ENCODE measurements at places on chromosomes 1 and 21. TPM values are rescaled to one million over a fixed set of nuclear protein-coding genes. Genes with fewer than 3 reads are reported as not detected.

The HECTD3 gene
- 19.4 TPM for total RNA-seq

The CFHR4 gene
- not detected for total RNA-seq

The RAB7B gene
- 1.1 TPM for total RNA-seq

The HTR6 gene
- total RNA-seq, result 0.13 TPM

The HIVEP3 gene
- total RNA-seq, result 3.8 TPM

The TSEN15 gene
- 31.1 TPM for total RNA-seq

The CR1L gene
- total RNA-seq, result 0.15 TPM

The CHRM3 gene
- total RNA-seq, result 0.09 TPM

The NR5A2 gene
- total RNA-seq, result 4.4 TPM

The SAMD13 gene
- total RNA-seq, result 0.52 TPM

The ADAM30 gene
- total RNA-seq, result not detected

The C1QB gene
- not detected for total RNA-seq

The C1QA gene
- total RNA-seq, result not detected

The BATF3 gene
- 32.8 TPM for total RNA-seq

The KCNN3 gene
- 0.05 TPM for total RNA-seq

The SLC44A5 gene
- 0.05 TPM for total RNA-seq

The PRR9 gene
- total RNA-seq, result 0.05 TPM

The PLA2G2F gene
- total RNA-seq, result not detected

The IL12RB2 gene
- 0.09 TPM for total RNA-seq

The MYBPH gene
- not detected for total RNA-seq

The AVPR1B gene
- not detected for total RNA-seq

The WLS gene
- total RNA-seq, result 19.8 TPM

The C1QC gene
- not detected for total RNA-seq

The KRTAP12-2 gene
- total RNA-seq, result not detected

The CLDN8 gene
- total RNA-seq, result not detected

The DLGAP3 gene
- total RNA-seq, result 0.10 TPM

The SYCP1 gene
- total RNA-seq, result not detected

The EPHB2 gene
- total RNA-seq, result 30.9 TPM

The FCRL4 gene
- not detected for total RNA-seq

The DIO1 gene
- total RNA-seq, result not detected

The ZMYM1 gene
- 6.3 TPM for total RNA-seq

The PLD5 gene
- total RNA-seq, result 2.2 TPM

The HDGF gene
- total RNA-seq, result 425 TPM

The CLCA1 gene
- total RNA-seq, result not detected

The TMEM82 gene
- not detected for total RNA-seq

The RNU1-2 gene
- 44.9 TPM for total RNA-seq

The ANKRD34A gene
- total RNA-seq, result 0.23 TPM

The ERICH3 gene
- not detected for total RNA-seq

The CDKN2C gene
- 11.4 TPM for total RNA-seq

The FLG2 gene
- not detected for total RNA-seq

The CLDN19 gene
- not detected for total RNA-seq

The TNFRSF8 gene
- 0.10 TPM for total RNA-seq

The LEFTY2 gene
- total RNA-seq, result 0.08 TPM

The CRNN gene
- not detected for total RNA-seq

The PTPN7 gene
- total RNA-seq, result 0.05 TPM

The ICOSLG gene
- total RNA-seq, result 4.1 TPM

The ARTN gene
- total RNA-seq, result 0.33 TPM

The KCNE1 gene
- total RNA-seq, result not detected

All from A549 treated with AZD2906 at 1 μM for 4 hours (cell line).